ENCODE measurements at places on chromosomes 5 and 9. TPM values are rescaled to one million over a fixed set of nuclear protein-coding genes. Genes with fewer than 3 reads are reported as not detected.

DNA sequence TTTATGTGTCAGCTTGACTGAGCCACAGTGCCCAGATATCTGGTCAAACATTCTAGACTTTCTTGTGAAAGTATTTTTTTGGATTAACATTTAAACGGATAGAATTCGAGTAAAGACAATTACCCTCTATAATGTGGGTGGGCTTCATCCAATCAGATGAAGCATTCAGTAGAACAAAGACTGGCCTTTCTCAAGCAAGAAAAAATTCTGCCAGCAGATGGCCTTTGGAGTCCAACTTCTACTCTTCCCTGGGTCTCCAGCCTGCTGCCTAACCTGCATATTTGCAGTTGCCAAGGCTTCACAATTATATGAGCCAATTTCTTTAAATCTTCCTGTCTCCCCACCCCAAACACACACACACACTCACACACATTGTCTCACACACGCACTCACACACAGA, 86.4 kb downstream of the MED10 start:
- no peak for DNase-seq

DNA sequence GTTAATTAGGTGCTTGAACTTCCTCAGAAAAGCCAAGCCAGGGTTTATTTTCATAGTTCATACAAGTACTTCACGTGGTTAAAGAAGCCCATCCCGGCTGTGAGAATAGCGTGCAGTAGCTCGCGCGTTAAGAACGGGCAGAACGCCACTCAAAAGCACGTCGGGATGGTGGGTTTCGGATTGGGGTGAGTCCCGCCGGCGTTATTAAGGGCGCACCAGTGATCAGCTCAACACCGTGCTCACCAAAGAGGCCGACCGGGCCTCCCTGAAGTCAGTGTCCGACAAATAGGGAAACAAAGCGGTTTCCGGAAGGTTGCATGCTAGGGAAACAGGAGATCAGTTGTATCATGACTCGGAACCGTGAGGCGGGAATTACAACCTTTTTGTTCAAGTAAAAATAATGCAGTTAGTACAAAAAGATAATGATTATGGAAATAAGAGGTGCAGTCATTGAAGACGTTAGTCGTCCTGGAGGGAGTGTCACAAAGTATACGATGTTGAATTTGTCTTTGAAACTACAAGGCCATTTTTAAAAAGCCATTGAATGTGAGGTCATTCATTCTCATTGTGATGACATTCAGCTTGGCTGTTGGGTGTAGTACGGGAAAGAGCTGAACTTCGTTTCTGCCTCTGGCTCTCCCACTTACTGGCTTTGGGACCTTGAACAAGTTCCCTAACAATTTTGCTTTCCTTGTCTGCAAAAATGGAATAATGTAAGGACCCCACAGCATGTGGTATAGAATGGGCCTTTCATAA, 992 bp downstream of the SETD9 start:
- peak; percentile 77 for DNase-seq

GRCh38 chr5:112885001-112885400, 23.9 kb downstream of the SRP19 start:
- DNase-seq, result no peak

DNA sequence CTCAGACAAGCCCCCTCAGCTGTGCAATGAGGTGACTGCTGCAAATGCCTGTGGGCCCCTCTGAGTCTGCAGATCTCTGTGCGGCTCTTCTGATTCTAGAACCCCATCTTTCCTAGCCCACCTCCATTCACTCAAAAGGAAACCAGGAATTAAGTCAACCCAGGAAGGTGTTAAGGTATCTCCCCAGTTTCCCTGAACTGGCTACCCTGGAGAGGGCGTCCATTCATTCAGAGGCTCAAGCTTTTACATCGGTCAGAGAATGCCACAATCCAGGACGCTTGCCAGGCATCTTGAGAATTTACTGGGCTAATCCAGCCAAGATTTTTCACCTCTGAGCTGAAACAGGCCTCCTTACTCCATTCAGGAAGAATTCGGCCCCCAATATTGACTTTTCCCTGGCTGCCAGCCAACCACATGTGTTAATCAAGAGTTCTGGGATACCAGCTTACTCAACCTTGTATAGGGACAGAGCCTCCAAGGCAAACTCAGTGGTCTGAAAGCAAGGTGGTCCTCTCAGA, 889 bp upstream of the ADAMTS12 start:
- peak; percentile 73 for DNase-seq

DNA sequence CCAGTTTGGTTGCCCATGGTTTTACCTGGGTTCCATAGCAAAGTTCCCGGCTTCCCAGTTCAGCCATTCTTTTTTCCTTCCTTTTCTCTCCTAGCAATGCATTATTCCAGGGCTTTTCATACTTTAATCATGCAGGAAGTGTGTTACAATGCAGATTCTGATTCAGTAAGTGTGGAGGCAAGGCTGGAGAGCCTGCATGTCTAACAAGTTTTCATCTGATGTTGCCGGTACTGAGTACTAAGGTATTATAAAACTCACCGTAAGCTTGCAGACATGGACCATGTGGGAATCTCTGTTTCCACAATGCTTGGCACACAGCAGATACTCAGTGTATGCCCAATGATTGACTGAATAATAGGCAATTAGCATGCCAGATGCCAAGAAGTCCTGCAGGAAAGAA, 102.9 kb upstream of the SHB start:
- DNase-seq, result no peak

DNA sequence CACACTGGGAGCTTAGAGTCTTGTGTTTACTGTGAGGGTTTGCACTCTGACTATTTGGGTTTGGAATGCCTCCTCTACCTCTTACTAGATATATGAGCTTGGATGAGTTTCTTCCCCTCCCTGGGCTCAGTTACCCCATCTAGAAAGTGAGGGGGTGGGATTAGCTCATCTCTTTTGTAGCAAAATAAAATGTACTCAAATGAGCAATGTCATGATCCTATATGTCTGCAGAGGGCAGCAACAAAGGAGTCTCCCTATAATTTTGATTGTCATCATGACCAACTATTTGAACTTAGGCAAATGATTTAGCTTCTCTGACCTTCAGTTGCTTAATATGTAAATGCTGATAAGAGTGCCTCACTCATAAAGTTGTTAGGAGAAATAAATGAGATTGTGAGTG, 109.0 kb downstream of the DPYSL3 start:
- DNase-seq, result no peak

GRCh38 chr5:68269820-68270219, 54.3 kb downstream of the PIK3R1 start:
- no peak for DNase-seq

- DNase-seq, result no peak
Measured at GRCh38 chr5:82487131-82487530, 209.0 kb upstream of the RPS23 start.

DNA sequence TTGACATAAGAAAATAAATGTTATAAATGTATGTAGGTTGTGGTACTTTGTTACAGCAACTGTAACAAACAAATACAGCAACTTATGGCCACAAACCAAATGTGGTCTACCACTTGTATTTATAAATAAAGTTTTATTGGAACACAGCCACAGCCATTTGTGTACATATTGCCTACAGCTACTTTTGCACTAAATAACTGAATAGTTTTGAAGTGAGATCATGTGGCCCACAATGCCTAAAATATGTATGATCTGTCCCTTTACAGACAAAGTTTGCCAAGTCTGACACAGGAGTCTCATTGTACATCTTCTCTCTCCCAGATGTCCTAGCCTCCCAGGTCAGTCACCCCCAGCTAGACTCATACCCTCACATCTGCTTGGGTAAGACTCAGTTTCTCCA, 283.6 kb upstream of the PRDM9 start:
- no peak for DNase-seq

DNA sequence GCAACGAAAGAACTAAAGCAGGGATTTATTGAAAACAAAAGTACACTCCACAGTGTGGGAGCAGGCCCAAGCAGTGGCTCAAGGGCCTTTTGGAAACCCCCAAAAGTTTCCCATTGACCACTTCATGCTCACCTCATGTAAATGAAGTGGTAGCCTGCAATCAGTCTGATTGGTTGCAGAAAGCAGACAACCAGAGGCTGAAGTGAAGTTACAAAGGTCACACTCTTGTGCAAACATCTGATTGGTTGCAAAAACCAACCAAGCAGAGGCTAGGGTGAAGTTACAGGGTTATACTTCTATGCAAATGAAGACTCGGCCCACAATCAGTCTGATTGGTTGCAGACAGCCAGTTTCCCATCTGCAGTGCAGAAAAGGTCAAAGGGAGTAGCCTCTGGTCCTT, 258.0 kb downstream of the YTHDC2 start:
- DNase-seq, result no peak

GRCh38 chr5:65926893-65927292, 518 bp downstream of the ERBIN start:
- DNase-seq, result no peak

- DNase-seq, result no peak
Measured at GRCh38 chr9:94908011-94908563, 181.6 kb downstream of the AOPEP start.

- DNase-seq, result no peak
Measured at GRCh38 chr9:26870292-26870691, 22.3 kb downstream of the CAAP1 start.

- no peak for DNase-seq
Measured at GRCh38 chr5:100796851-100797250, 106.2 kb downstream of the ST8SIA4 start.

- no peak for DNase-seq
Measured at GRCh38 chr5:24177821-24178220, 467.0 kb downstream of the CDH10 start.

DNA sequence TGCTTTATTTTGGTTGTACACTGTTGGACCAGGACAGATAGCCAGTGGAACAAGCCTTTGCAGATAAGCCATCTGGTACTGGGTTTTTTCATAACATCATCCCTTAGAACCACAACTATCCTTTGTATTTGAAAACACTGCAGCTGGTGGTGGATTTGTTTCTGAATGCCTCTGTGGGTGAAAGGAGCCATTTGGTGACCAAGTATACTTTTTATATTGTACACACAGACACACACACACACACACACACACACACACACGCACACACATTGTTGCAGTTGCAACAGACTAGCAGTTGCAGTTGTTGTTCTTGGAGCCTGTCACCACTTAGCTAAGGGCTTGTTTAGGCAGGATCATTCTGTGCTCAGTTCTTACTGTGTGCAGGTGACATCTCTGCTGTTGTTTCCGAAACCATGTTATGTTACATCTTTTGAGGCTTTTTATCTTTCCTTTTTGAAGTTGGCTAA, 22.9 kb upstream of the CAVIN4 start:
- DNase-seq, result no peak

DNA sequence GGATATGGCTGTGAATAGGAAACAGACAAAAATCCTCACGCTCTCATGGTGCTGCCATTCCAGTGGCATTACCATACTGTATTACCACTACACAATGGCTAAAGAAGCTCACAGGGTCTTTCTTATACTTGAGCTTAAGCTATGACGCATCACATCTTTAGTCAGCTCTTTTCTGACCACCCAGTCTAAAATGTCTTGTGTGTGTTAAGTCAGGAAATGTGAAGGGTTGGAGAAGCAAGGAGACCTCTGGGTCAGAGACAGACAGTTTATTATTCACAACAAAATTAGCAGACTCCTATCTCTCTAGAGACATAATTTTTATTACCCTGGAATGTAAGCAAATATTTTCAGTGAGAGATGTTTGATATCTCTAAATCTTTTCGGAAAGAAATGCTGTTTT, 1583.2 kb upstream of the WWC1 start:
- DNase-seq, result no peak

GRCh38 chr5:140356853-140357725, 2.9 kb upstream of the SLC4A9 start:
- DNase-seq, result no peak

DNA sequence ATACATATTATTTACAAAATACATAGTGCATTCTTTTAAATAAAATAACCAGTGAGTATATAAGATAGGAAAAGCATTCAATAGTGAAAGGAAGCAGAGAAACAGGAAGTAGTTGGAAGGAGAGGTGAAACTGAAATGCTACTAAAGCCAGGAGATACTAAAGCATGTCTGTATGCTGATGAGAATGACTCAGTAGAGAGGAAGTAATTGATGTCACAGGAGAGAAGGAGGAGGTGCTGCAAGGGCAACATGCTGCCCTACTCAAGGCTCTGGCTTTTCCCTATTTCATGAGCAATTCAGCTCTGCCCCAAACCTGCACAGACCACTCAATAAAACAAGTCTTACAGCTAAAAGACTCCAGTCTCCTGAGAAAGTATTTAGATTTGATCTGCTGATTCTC, 108.5 kb upstream of the TXNDC8 start:
- DNase-seq, result no peak

DNA sequence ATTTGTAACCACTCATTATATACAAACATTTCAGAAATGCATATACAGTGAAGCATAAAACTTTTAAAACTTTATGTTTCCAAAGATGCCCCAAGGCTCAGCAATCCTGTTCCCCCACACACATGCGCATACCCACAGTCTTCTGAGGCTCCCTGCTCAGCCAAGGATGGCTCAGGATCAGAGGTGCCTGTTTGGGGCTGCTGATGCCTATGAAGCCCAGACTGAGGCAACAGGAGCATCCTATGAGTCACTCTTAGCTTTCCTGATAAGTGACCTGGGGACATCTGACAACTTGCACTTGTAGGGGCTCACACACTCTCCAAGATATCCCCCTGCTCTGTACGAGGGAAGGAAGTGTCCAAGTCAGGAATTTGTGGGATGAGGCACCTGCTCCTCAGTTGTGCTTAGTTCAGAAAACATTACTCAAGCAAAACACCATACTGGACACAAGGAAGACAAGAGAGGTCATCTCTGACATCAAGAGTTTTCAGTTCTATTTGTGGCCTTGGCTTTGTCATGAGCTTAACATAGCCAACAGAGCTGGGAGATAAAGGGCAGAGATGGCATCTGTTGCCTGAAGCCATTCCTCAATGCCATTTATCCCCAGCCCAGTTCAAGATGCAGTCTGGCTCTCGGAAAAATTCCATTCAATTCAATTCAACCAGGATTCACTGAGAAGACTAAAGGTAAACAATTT, 62.3 kb downstream of the NIPSNAP3B start:
- DNase-seq, result no peak

DNA sequence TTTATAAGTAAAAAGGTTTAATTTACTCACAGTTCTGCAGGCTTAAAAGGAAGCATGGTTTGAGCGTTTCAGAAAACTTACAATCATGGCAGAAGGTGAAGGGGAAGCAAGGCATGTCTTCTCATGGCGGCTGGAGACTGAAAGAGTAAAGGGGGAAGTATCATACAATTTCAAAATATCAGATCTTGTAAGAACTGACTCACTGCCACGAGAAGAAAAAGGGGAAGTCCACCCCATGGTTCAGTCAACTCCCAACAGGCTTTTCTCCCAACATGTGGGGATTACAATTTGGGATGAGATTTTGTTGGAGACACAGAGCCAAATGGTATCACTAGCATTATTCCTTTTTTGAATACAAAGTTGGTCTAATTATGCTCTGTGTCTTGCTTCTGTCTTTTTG, 627.9 kb upstream of the ST8SIA4 start:
- DNase-seq, result no peak

GRCh38 chr5:68365889-68366288, 150.3 kb downstream of the PIK3R1 start:
- DNase-seq, result no peak

MVB12B gene
- 12.7 TPM for total RNA-seq

THBS4 gene
- total RNA-seq, result 68.8 TPM

PITX1 gene
- total RNA-seq, result 1.6 TPM

GALNT12 gene
- 11.5 TPM for total RNA-seq

CARTPT gene
- 20.0 TPM for total RNA-seq

PCDHB2 gene
- total RNA-seq, result 5.7 TPM

SLC1A1 gene
- total RNA-seq, result 6.4 TPM

TEX48 gene
- total RNA-seq, result not detected

GPR150 gene
- total RNA-seq, result not detected

CDH9 gene
- total RNA-seq, result not detected

DMGDH gene
- 1.8 TPM for total RNA-seq

SPINK5 gene
- 0.28 TPM for total RNA-seq

PANK3 gene
- 24.4 TPM for total RNA-seq

C6 gene
- 5.0 TPM for total RNA-seq

ZNF658 gene
- 8.2 TPM for total RNA-seq

PCDHB7 gene
- 2.2 TPM for total RNA-seq

All from sigmoid colon (tissue), 7 donors.